ENCODE measurements at places on chromosomes 1 and 21.

DNA sequence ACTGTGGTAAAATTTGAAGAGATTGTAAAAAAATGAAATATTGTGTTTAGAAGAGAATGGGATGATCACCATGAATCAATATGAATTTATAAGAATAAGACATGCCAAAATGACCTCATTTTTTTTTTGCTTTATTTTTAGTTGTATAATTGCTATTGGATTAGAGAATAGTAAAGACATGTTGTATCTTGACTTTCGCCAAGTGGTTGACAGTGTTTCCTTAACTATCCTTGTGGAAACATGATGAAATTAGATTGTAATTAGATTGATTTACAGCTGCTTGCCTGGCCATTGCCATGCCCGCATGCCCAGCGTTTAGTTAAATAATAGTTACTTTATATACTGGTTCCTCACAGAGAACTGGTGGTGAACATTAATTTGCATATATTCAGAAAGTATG, 154.9 kb downstream of the MAGI3 start:
- no peak for DNase-seq

- no peak for DNase-seq
Measured at GRCh38 chr21:33578214-33578613, 10.3 kb downstream of the DONSON start.

GRCh38 chr1:48405940-48406339, 66.1 kb downstream of the SPATA6 start:
- DNase-seq = no peak

- DNase-seq = no peak
Measured at GRCh38 chr1:218565377-218565776, 220.2 kb downstream of the TGFB2 start.

DNA sequence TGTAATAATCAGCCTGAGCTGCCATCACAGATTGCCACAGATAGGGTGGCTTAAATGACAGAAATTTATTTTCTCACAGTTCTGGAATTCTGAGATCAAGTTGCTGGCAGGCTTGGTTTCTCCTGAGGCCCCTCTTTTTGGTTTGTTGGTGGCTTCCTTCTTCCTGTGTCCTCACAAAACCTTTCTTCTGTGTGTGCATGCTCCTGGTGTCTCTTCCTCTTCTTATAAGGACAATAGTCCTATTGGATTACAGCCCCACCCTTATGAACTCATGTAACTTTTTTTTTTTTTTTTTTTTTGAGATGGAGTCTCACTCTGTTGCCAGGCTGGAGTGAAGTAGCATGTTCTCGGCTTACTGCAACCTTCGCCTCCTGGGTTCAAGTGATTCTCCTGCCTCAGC, 41.0 kb upstream of the F3 start:
- no peak for DNase-seq

All from stimulated activated CD8-positive, alpha-beta memory T cell treated with anti-CD3 and anti-CD28 coated beads, Interleukin-7, amount 100 ng/mL, for 1 hour (primary cell).